ENCODE measurements at places on chromosomes 7 and 10. TPM values are rescaled to one million over a fixed set of nuclear protein-coding genes. Genes with fewer than 3 reads are reported as not detected.

The SRGN gene
- total RNA-seq: 446 TPM

DNA sequence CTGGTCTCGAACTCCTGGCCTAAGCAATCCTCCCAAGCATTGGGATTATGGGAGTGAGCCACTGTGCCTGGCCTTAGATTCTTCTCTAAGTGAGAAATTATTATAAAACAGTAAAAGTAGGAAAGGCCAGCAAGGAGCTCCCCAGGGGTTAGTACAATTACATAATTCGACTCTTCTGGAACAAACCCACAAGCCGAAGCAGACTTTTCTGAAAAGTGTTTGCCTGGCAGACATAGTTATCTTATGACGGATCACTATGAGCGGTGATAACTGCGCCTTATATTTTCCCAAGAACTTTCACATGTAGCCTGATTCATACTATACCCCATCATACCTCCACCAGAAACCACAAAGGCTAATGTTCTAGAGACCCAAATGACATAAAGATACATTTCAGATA is 30.2 kb upstream of the SH3PXD2A start:
- no peak overlapping the region for H3K27ac ChIP-seq
- H3K4me1 ChIP-seq: peaks cover 35% of the 10 kb centered on the region
- H3K4me3 ChIP-seq: no peak overlapping the region
- H3K27me3 ChIP-seq: no peaks in the 10 kb centered on the region
- H3K36me3 ChIP-seq: peaks cover 4% of the 10 kb centered on the region

The UTF1 gene
- not detected for total RNA-seq

DNA sequence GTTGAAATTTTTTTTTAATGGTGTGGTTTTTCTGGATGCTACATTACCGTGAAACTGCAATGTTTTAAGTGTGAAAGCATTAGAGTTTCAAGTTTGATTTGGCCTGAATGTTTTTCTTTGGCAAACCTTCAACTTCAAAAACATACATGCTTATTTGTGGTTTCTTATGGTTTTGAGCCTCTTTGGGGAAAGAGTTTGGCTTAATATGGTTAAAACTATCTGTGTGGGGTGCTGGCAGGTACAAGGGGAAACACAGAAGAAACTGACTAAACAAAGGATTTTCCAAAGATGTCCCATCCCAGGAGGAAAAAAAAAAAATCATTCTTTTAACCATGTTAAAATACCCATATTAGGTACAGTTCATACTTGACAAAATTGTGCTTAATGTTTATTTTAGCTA is 121.1 kb downstream of the HGF start:
- peaks cover 6% of the 10 kb centered on the region for H3K4me1 ChIP-seq
- H3K36me3 ChIP-seq: peaks cover 25% of the 10 kb centered on the region

DNA sequence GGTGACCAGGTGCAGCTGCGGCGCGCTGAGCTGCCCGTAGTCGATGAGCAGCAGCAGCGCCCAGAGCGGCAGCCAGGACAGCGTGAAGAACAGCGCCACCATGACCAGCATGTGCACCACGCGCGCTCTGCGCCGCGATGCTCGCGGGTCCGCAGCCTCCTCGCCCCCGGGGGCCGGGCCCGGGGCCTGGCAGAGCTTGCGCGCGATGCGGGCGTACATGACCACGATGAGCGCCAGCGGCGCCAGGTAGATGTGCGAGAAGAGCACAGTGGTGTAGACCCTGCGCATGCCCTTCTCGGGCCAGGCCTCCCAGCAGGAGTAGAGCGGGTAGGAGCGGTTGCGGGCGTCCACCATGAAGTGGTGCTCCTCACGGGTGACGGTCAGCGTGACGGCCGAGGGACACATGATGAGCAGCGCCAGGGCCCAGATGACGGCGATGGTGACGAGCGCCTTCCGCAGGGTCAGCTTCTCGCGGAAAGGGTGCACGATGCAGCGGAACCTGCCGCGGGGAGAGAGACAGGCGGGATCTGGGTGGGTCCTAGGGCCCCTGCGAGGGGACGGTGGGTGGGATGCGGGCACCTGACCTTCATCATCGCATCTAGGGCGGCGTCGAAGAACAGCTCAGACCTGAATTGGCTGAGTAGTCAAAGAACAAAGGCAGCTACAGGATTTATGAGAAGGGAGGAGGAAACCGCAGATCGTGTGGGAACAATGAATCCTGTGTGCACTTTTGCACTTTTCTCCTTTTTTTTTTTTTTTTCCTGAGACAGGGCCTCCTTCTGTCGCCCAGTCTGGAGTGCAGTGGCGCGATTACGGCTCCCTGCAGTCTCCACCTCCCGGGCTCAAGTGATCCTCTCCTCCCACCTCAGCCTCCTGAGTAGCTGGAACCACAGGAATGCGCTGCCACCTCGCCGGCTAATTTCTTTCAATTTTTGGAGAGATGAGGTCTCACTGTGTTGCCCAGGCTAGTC is 22.4 kb upstream of the PPA1 start:
- peaks cover 63% of the 10 kb centered on the region for H3K27me3 ChIP-seq
- no peak overlapping the region for H3K27ac ChIP-seq
- no peak for DNase-seq

GRCh38 chr10:133097418-133097817 is 9.7 kb downstream of the ADGRA1 start:
- H3K27me3 ChIP-seq: peaks cover 10% of the 10 kb centered on the region
- no peak overlapping the region for H3K27ac ChIP-seq
- no peaks in the 10 kb centered on the region for H3K4me1 ChIP-seq
- no peaks in the 10 kb centered on the region for H3K36me3 ChIP-seq
- no peak for DNase-seq
